ENCODE measurements at places on chromosomes 16 and 17. TPM values are rescaled to one million over a fixed set of nuclear protein-coding genes. Genes with fewer than 3 reads are reported as not detected.

SKAP1 gene
- total RNA-seq: 5.9 TPM

GRIN2C gene
- 0.48 TPM for total RNA-seq

DNA sequence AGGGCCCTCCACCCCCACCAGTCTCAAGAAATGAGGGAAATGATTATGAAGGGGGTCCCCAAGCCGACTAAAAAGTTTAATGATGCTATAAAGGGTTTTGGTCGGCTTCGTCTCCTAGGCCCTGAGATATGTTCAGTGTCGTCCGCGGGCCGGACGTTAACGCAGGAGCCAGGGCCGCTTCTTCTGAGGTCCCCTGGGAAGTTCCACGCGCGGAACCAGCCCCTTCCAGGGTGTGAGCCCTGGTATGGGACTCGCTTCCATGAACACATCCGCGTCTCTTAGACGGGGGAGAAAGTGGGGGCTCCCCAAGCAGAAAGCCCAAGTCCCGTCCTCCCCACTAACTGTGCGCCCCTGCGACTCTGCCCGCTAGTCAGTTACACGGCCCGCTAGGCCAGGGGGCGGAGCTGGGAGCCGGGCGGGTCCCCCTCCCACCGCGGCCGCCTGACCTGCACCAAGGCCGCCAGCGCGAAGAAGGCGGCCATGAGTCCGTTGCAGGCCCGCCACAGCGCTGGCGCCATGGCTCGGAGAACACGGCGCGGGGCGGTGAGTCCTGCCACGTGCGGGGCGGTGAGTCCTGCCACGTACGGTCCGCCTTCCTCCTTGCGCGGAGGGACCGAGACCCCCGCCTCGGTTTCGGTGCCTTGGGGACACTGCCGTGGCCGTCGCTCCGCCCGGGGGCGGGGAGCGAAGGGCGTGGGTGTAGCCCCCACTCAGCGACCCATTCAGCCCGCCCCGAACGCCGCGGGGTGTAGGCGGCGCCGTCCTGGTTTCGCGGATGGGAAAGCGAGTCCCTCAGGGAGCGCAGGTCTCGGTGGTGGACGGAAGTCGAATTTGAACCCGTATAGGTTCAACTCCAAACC lies at the start of gene TMEM220:
TSS of gene TMEM220 (minus strand) at position 690 of the 860 bp plus-strand sequence. CDS start at position 518, 172 bp downstream.
- DNase-seq: peak; percentile 68

DNA sequence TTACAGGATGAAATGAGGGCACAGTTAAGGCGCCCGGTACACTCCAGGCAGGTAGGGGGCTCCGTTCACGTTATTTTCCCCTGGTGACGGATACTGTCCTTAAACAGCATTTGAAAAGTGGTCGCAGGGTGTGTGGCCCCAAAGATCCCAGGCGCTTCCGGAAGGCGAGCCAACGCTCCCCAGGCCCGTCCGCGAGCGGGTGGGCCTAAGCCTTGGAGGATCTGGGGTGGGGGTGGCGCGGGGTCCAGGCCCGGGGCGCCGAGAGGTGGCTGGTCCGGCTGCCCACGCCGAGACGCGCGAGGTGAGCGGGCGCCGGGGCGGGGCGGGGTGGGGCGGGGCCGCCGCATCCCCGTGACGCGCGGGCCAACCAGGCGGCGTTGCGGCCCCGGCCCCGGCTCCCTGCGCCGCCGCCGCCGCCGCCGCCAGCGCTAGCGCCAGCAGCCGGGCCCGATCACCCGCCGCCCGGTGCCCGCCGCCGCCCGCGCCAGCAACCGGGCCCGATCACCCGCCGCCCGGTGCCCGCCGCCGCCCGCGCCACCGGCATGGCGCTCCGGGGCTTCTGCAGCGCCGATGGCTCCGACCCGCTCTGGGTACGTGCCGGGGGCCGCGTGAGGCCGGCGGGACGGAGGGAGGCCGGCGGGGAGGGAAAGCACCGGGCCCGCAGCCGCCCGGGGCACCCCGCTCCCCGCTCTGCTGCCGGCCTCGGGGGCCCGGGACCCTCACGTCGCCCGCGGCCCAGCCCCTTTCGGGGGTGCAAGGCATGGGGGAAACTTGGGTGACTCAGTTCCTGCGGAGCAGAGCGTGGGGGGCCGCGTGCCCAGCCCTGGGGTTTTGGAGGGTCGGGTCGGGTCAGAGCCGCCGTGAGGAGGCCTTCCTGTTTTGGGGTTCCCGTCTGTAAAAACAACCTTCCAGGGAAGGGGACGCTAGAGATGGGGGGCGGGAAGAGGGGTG lies at the start of gene ABCC1:
TSS of gene ABCC1 (plus strand) at position 407 of the 951 bp plus-strand sequence. CDS start at position 543, 136 bp downstream.
- no peak for DNase-seq

CLEC19A gene
- total RNA-seq: not detected

GRCh38 chr17:14153374-14153773 lies 83.3 kb downstream of the CDRT15 start:
- no peak for DNase-seq

DNA sequence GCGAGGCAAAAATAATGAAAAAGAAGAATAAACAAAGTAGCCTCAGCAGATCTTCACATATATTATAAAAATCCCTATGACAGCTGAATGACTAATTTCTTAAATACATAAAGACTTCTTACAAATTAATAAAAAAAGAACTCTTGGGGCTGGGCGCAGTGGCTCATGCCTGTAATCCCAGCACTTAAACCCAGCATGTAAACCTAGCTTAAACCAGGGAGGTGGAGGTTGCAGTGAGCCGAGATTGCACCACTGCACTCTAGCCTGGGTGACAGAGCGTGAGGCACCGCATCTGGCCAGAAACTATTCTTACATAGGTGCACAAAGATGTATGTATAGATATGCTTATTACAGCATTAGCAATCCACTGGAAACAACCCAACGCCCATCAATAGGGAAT lies 27.7 kb downstream of the C17orf100 start:
- no peak for DNase-seq

GRCh38 chr16:27954191-27954590 lies 109.3 kb downstream of the GSG1L start:
- no peak for DNase-seq

GRCh38 chr17:73586275-73586832 lies 57.9 kb downstream of the SDK2 start:
- DNase-seq: no peak

DNA sequence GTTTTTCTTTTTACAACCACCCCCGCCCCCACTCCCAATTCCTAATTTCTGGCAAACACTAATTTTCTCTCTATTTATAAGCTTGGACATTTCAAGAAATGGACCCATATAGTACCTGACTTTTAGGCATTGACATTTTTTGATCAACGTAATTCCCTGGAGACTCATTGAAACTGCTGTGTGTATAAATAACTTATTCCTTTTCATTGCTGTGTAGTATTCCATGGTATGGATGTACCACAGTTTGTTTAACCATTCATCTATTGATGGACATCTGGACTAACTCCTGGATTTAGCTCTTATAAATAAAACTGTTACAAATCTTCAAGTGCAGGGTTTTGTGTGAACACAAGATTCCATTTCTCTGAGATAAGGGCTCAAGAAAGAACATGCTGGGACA lies 47.1 kb upstream of the RBFOX1 start:
- no peak for DNase-seq

- DNase-seq: no peak
Measured at GRCh38 chr17:68682903-68683302, 81.7 kb upstream of the FAM20A start.

DNA sequence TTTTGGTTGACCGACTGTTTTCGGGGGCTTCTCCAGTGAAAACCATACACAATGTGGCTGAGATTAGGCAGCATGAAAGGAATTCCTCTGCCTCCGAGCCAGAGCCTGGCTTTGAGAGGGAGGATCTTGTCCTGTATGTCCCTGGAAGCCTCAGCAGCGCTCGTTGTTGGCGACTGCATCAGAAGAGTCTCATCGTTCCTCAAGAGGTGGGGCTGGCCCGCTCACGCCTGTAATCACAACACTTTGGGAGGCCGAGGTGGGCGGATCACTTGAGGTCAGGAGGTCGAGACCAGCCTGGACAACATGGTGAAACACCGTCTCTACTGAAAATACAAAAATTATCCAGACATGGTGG lies 15.0 kb downstream of the HS3ST6 start:
- no peak for DNase-seq

- DNase-seq: no peak
Measured at GRCh38 chr17:63354256-63354655, 91.8 kb downstream of the CYB561 start.

NETO2 gene
- total RNA-seq: 16.7 TPM
